ENCODE measurements at places on chromosomes 3 and 15.

- no peak for DNase-seq
Observed at GRCh38 chr15:58666957-58667356, 82.5 kb downstream of the ADAM10 start.

DNA sequence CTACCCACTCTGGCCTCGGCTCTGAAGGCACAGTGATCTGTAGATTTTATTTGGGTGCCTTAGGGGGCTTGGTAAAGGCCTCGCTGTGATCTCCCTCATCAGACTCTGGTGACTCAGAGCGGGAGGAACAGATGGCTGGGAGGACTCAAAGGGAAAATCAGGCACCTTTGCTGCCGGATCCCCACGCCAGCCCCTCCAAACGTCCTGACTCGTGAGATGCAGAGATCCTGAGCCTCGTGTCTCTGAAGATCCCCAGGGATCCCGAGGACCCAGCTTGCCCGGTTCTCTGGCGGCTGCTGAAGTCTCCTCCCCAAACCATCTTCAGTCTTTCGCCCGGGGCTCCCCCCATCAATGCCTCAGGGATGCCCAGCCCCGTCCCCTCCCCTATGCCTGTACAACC is 32.8 kb downstream of the MUC20 start:
- no peak for DNase-seq

- no peak for DNase-seq
Observed at GRCh38 chr3:126549861-126550487, 8.8 kb downstream of the C3orf22 start.

GRCh38 chr15:63195569-63196015 is 6.2 kb downstream of the RAB8B start:
- no peak for DNase-seq

- DNase-seq = no peak
Observed at GRCh38 chr3:25380222-25380739, 47.8 kb upstream of the RARB start.

- DNase-seq = no peak
Observed at GRCh38 chr3:80233576-80233975, 465.8 kb upstream of the ROBO1 start.

DNA sequence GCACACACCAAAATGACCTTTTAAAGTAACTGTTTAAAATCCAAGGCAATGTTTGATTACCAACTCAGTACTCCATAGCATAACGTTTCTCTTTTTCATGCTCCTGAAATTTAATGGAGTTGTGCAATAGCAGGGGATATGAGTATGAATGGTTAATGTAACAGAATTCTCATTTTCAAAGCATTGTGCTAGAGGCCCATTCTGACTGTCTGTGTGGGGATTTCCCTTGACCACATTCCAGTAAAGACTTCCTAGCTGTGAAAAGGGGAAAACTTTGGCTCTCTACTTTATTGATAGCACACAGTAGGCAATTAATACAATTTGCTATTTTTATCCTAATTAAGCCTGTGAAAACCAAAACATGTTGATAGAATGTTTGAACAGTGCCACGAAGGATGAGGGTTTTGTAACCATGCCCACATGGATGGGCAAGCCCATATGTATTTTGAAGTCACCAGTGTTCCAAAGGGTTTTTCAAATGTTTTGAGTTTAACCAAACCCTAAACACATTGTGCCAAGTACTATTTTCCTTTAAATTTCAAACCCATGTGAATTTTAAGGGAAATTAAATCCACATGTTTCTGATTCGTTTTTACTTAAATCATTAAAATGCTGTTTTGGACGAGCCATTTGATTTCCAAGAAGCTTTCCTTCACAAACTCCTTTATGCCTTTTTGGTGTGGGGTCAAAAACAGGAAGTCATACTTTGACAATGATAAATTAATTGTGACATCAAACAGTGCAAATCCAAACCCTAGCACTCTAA is 261.2 kb downstream of the SHOX2 start:
- DNase-seq = no peak

GRCh38 chr15:100596792-100597191 is 5.2 kb downstream of the LINS1 start:
- peak; percentile 93 for DNase-seq

DNA sequence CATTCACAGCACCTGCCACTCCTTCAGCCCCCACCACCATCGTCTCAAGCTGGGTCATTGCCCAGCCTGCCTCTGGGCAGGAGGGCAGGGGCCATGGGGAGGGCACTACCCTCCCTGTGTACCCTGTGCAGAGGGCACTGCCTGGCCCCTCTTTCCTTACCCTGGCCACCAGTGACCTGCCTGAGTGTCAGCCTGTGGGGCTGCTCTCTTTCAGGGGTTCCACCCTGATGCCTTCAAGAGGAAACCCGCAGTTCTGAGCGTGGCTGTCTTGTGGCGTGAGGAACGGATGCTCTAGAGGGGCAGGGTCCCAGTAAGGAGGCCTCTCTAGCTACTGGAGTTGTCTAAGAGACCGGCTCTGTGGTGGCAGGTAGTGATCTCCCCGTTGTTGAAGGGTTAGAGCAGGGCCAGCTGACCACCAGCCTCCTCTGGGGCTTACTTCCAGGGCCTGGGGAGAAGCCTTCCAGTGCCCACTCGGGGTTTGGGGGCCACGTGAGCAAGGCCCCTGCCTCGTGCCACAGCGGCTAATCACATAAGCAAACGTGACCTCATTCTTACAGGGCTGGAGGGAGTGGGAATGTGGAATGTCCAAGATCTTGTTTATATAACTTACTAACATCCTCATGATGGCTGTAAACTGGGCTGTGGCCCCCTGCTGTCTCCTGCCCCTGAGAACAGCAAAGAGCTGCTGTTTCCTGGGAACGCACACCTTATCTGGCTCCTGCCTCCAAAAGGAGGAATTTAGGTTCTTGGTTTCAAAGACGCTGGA is 31.4 kb upstream of the SEC13 start:
- no peak for DNase-seq

GRCh38 chr3:111915905-111916304 is 56.8 kb downstream of the PHLDB2 start:
- no peak for DNase-seq

GRCh38 chr15:68830141-68830785 is 9.6 kb upstream of the ANP32A start:
- DNase-seq = peak; percentile 80

DNA sequence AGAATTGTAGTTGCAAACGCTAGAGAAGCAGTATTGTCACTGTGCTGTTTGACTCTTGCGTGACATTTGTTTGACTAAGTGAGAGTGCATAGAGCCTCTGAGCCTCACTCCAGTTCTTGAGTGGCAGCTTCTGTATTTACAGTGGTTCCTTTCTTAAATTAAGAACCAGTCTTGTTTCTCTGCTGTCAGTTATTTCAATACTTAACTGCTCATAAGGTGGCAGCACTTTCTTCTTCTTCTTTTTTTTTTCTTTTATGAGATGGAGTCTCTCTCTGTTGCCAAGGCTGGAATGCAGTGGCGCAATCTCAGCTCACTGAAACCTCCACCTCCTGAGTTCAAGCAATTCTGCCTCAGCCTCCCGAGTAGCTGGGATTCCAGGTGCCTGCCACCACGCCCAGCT is 372.1 kb downstream of the LPP start:
- no peak for DNase-seq

- no peak for DNase-seq
Observed at GRCh38 chr3:61055447-61055846, 195.8 kb downstream of the FHIT start.

GRCh38 chr15:33982516-33982915 is 14.2 kb downstream of the CHRM5 start:
- DNase-seq = no peak
